ENCODE measurements at places on chromosomes 16 and 17.
A peak's percentile ranks its signal among the peaks of the same experiment; 100 is the strongest.

- DNase-seq = no peak
Measured at GRCh38 chr17:15171167-15172047, 93.7 kb downstream of the PMP22 start.

DNA sequence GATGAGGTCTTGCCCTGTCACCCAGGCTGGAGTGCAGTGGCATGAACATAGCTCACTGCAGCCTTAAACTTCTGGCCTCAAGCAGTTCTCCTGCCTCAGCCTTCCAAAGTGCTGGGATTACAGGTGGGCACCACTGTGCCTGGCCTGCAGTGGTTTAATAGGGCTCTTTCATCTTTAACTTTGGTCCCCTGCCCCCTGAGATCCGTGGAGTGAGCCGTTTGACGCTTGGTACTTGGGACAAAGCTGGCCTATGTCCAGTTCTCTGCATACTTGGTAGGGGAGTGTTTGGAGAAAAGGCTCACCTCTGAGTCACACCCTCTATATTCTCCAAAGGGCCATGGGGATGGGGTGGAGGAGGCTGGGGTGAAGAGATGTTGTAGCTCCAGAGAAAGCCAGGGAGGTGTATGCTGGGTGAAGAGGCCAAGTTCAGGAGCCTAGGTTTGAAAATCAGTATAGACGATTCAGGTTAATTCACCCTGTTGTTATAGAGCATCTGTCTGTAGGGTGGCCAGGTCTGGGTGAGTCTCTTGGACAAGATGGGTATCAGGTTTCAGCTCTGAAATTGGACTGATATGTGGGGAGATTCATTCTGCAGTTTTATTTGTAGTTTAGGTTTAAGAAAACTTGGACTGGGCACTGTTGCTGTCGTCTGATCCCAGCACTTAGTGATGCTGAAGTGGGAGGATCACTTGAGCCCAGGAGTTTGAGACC is 17.6 kb downstream of the ABCC1 start:
- DNase-seq = peak; percentile 36

DNA sequence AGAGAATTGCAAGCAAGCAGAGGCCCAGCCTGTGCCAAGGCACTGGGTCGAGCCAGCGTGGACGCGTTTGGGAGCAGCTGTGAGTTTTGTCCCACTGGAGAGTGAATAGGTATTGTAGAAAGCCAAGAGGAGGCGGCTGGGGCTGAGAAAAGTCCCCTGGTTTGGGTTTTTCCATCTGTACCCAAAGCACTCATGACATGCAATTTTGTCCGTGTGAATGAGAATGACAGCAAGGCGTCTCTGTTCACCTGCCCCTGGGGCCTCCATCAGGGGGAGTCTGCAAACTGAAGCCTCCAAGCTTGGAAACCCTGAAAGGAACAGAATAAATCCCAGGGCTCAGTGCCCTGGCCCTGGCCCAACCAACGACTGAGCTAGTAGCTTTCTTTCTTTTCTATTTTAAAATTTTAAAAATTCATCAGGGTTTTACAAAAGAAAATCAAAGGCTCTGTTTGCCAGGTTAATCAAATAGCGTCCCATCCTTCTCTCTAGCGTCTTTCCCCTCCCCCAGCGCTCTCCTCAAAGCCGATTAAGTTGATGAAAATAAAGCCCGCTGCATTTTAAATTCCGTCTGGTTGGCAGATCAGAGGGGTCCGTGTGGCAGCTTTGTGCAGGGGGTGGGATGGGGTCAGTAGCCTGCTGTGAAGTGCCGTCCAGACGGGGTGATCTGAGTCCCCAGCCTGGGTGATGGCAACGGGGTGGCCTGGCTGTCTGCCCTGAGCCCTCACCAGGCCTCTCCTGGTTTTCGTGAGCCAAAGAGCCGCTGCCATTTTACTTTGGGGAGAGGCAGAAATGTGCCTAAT is 171.0 kb downstream of the KATNIP start:
- no peak for DNase-seq

DNA sequence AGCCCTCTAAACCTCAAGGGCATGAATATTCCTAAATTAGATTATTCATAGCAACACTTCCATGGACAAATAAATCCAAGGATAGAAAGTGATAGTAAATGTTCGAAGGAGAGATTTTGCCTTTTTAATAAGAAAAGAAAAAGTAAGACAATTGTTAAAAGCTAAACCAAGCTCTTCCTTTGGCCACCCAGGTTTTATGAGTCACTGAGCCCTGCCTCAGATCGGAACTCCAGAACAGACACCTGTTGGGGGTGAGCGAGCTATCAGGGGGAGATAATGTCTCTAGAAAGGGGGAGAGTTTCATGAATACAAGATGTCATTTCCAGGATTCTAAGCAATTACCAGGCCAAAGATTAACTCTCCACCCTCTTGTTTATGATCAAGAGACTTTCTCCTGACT is 171.4 kb downstream of the ANKFN1 start:
- no peak for DNase-seq

DNA sequence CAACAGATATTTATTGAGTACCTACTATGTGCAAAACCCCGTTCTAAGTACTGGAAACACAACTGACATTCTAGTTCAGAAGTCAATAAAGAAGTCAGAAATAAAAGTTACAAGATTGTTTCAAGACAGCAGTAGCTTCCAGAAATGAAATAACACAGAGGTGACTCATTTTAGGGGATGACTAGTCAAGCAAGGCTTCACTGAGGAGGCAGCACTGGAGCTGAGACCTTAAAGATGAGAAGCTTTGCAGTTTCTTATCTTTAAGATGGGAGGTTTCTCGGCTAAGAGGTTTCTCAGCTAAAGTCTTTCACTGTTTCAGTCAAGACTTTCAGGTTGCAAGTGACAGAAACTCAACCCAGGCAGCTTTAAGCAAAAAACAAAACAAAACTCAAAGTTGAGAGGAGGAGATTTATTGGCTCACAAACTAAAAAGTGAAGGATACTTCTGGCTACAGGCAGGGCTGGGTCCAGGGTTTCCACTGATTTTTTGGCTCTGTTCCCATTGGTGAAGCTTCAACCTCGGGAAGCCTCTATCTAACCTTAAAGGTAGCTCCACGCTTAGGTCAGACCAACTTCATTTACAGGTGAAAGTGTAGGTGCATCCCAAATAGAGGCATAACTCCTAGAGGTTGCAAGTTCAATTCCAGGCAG is 7.4 kb upstream of the MMP2 start:
- peak; percentile 41 for DNase-seq

GRCh38 chr17:32269377-32269776 is 3.7 kb downstream of the RHBDL3 start:
- no peak for DNase-seq

- DNase-seq = no peak
Measured at GRCh38 chr16:58024486-58025350, 836 bp upstream of the MMP15 start.

GRCh38 chr17:8475227-8475626 is 39.5 kb downstream of the NDEL1 start:
- no peak for DNase-seq

DNA sequence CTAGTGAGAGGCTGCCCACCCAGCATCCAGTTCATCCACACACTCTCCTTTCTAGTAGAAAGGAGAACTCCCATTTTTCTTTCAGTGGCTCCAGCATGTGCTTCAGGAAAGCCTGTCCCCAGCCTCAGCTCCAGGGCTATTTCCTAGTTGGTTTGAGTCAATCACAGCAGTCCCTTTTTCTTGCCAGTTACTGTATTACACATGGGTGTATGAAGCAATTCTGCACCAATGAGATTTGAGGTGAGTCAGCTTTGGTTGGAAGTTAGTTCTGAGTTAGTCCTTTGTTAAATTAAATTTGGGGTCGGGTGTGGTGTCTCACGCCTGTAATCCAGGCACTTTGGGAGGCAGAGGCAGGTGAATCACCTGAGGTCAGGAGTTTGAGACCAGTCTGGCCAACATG is 24.8 kb downstream of the RAD51D start:
- peak; percentile 76 for DNase-seq

- DNase-seq = no peak
Measured at GRCh38 chr16:1497014-1497598, 3.9 kb downstream of the TELO2 start.

Measured in epithelial cell of prostate (primary cell).